HFFc6 (cell line): ENCODE measurements at places on chromosomes 11 and 22. TPM values are rescaled to one million over a fixed set of nuclear protein-coding genes. Genes with fewer than 3 reads are reported as not detected.

DNA sequence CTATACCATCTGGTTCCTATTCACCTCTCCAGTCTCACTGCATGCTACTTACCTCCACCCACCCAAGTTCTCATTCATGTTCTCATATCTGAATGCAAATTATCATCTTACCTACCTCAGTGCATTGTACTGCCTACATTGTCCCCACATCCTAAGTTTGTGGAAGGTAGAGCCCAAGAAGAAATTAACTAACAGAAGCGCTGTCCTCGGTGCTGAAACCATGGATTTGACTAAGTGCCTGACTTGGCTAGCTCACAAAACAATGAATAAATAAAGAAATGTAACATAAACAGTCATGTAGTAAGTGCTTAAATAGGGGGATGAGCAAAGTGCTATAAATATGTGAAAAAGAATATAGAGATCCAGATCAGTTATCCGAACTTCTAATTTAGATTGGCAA lies 63.2 kb downstream of the GRIA4 start:
- H3K27me3 ChIP-seq: no peaks in the 10 kb centered on the region
- no peak for DNase-seq
- H3K27ac ChIP-seq: no peak overlapping the region
- no peaks in the 10 kb centered on the region for H3K4me1 ChIP-seq

CCND1 gene
- total RNA-seq: 1,384 to 1,983 TPM (median 1,862 TPM) in 3 replicates

DNA sequence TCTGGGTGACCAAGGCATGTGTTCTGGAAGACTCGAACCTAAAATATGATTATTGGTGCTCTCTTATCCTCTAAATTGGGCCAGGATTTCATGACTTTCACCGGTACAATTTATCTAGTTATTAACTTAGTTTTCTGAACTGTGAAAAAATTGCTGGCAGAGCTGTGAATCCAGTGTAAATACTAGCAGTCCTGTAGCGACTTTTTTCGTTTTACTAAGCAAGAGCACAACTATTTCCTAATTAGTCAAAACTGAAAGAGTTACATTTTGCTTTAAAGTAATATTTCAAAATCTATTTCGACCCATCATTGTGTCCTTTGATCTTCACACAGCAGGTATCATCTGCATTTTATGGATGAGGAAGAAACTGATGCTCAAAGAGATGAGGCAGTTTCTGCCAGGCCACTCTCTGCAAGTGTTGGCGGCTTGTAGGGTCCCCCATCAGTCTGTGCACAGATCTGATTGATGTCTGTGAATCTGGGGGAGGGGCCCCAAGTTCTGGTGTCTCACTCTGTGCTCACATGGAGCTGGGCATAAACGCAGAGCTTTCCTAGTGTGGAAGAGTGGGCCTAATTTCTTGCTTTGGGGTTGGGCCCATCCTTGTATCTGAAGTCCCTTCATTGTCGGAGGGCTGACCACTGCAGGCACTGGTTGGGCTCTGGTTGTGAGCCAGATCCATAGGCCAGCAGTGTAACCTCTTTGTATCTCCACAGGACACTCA lies 1.4 kb upstream of the TRMT2A start:
- H3K27me3 ChIP-seq: peaks cover 7% of the 10 kb centered on the region
- H3K27ac ChIP-seq: peak overlapping the region; percentile 76
- H3K4me1 ChIP-seq: peaks cover 17% of the 10 kb centered on the region
- peak overlapping the region; percentile 95 for H3K4me3 ChIP-seq
- peaks cover 19% of the 10 kb centered on the region for H3K36me3 ChIP-seq
- no peak for DNase-seq

- peak overlapping the region; percentile 91 for H3K27ac ChIP-seq
- H3K4me1 ChIP-seq: peaks cover 22% of the 10 kb centered on the region
- no peaks in the 10 kb centered on the region; the same call in 1 of the 2 replicates for H3K27me3 ChIP-seq
- peaks cover 5% of the 10 kb centered on the region; the same call in 1 of the 2 replicates for H3K36me3 ChIP-seq
- peak overlapping the region; percentile 48 for H3K4me3 ChIP-seq
- DNase-seq: peak; percentile 41
Observed at GRCh38 chr11:131146827-131147490, 223.5 kb upstream of the NTM start.

PLCB3 gene
- total RNA-seq: 48.1 to 56.9 TPM (median 54.5 TPM) in 3 replicates

- DNase-seq: no peak
- no peaks in the 10 kb centered on the region for H3K36me3 ChIP-seq
- H3K4me1 ChIP-seq: no peaks in the 10 kb centered on the region
- peaks cover 29% of the 10 kb centered on the region for H3K27me3 ChIP-seq
- H3K4me3 ChIP-seq: no peak overlapping the region
- no peak overlapping the region for H3K27ac ChIP-seq
Observed at GRCh38 chr22:29225422-29226090, 19.9 kb downstream of the EMID1 start.

- H3K27ac ChIP-seq: no peak overlapping the region
- no peak overlapping the region for H3K4me3 ChIP-seq
- H3K27me3 ChIP-seq: no peaks in the 10 kb centered on the region
- H3K4me1 ChIP-seq: no peaks in the 10 kb centered on the region
- H3K36me3 ChIP-seq: no peaks in the 10 kb centered on the region
Observed at GRCh38 chr11:30436801-30437200, 113.9 kb downstream of the ARL14EP start.

DNA sequence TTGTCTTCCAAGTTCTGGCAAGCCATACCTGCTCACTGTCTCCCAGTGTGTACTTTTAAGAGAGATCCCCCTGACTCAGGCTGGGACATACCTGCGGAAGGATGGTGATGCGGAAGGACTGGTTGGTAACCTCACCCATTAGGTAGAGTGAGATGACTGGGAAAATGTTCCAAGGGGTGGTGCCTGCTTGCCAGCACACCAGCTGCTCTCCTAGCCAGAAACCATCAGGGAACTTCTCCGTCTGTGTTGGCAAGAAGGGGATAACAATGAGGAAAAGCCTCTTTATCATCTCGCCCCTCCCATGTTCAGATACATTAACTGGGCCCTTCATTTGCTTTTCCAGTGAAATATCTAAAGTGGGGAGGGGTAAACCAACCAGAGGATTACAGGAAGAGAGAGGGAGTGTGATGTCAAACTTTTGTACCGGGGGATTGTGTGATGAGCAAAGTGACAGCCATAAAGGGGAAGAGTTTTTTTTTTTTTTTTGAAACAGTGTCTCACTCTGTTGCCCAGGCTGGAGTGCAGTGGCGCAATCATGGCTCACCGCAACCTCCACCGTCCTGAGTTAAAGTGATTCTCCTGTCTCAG lies at the start of gene BACE1-AS:
TSS of gene BACE1-AS (plus strand) at position 538 of the 588 bp plus-strand sequence.
- DNase-seq: no peak
- H3K36me3 ChIP-seq: peaks cover 56% of the 10 kb centered on the region
- H3K4me3 ChIP-seq: no peak within 1 kb of the TSS
- peak within 1 kb of the TSS; percentile 40; the same call in 1 of the 2 replicates for H3K27ac ChIP-seq
- H3K27me3 ChIP-seq: peaks cover 3% of the 10 kb centered on the region
- no peaks in the 10 kb centered on the region for H3K4me1 ChIP-seq

DNA sequence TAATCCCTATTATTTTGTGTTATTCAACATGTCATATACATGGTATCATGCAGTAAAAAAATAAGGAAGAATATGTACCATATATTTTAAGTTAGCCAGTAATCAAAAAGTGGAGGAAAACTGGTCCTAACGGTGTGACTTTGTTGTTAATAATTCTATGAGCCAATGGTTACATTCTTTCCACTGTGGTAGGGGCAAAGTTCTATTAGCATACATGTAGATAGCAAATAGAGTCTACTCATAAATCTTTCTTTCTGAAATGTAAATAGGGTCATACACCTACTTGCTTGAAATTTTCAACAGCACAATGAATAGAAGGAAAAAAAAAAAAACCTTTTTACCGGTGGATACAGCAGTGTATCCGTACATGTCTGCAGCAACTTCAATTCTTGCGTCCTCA lies 364.8 kb downstream of the RAB38 start:
- H3K27me3 ChIP-seq: no peaks in the 10 kb centered on the region
- H3K36me3 ChIP-seq: no peaks in the 10 kb centered on the region
- no peak overlapping the region for H3K27ac ChIP-seq
- no peak for DNase-seq

GRCh38 chr11:11975201-11976092 lies 33.0 kb downstream of the DKK3 start:
- H3K4me3 ChIP-seq: peak overlapping the region; percentile 82

SOX6 gene
- 1.2 and 9.8 TPM in 2 replicates for total RNA-seq

GRCh38 chr11:68942095-68942620 lies 38.5 kb downstream of the IGHMBP2 start:
- peaks cover 15% of the 10 kb centered on the region for H3K4me1 ChIP-seq
- H3K27ac ChIP-seq: no peak overlapping the region
- H3K36me3 ChIP-seq: no peaks in the 10 kb centered on the region; the same call in 1 of the 2 replicates
- DNase-seq: no peak
- H3K4me3 ChIP-seq: no peak overlapping the region
- peaks cover 2% of the 10 kb centered on the region; the same call in 1 of the 2 replicates for H3K27me3 ChIP-seq

- H3K4me1 ChIP-seq: no peaks in the 10 kb centered on the region
- no peak overlapping the region for H3K4me3 ChIP-seq
- peaks cover 33% of the 10 kb centered on the region for H3K27me3 ChIP-seq
- no peak for DNase-seq
- H3K27ac ChIP-seq: no peak overlapping the region
Observed at GRCh38 chr11:125379565-125379964, 116.5 kb downstream of the FEZ1 start.

DNA sequence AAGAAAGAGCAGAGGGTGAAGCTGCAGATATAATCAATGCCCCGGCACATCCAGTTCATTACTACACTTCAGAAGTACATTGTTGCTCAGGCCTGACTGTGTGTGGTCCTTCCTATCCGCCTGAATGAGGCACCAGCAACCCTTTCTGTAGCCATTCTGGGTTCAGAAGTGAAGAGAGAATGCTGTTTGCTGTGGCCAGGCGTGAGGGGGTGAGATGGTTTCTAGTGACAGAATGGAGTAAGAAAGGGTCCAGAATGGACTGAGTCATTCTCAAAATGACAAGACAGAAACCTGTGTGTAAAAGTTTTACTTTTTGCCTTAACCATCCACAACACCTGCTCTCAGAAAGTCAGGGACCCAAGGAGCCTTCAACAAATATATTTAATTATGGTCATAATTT lies 334.8 kb downstream of the GUCY1A2 start:
- no peaks in the 10 kb centered on the region for H3K27me3 ChIP-seq
- no peak overlapping the region for H3K4me3 ChIP-seq
- H3K36me3 ChIP-seq: no peaks in the 10 kb centered on the region
- no peak for DNase-seq

- H3K36me3 ChIP-seq: no peaks in the 10 kb centered on the region
- H3K27me3 ChIP-seq: peaks cover 11% of the 10 kb centered on the region; the same call in 1 of the 2 replicates
- H3K4me3 ChIP-seq: no peak overlapping the region
Observed at GRCh38 chr22:38080850-38081635, 2.9 kb downstream of the SLC16A8 start.

- no peak overlapping the region for H3K4me3 ChIP-seq
- DNase-seq: no peak
- H3K4me1 ChIP-seq: peaks cover 23% of the 10 kb centered on the region
- H3K27me3 ChIP-seq: no peaks in the 10 kb centered on the region
- peak overlapping the region; percentile 14; the same call in 1 of the 2 replicates for H3K27ac ChIP-seq
Observed at GRCh38 chr11:102382384-102382783, 35.4 kb downstream of the BIRC2 start.

DNA sequence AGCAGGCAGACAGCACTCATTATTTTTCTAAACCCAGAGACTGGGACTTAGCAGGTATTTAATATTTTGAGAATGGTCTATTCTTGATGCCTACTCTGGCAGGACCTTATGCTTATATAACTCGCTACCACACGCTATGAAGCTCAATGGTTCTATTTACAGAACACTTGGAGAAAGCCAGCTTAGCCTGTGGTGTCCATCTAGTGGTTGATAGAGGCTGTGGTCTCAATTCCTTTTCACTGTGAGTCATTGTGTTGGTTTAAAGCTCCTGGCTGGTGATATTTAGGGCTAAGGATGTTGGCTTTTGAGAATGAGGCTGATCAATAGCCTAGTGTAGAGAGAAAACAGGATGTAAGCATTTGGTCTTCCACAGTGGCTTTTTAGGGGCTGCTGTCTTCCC lies 206.4 kb downstream of the DBX1 start:
- peaks cover 15% of the 10 kb centered on the region; the same call in 1 of the 2 replicates for H3K36me3 ChIP-seq
- DNase-seq: peak; percentile 87
- no peak overlapping the region for H3K4me3 ChIP-seq
